ENCODE measurements at places on chromosomes 3 and 15.

- DNase-seq: no peak
Observed at GRCh38 chr3:188468662-188469061, 314.7 kb downstream of the LPP start.

DNA sequence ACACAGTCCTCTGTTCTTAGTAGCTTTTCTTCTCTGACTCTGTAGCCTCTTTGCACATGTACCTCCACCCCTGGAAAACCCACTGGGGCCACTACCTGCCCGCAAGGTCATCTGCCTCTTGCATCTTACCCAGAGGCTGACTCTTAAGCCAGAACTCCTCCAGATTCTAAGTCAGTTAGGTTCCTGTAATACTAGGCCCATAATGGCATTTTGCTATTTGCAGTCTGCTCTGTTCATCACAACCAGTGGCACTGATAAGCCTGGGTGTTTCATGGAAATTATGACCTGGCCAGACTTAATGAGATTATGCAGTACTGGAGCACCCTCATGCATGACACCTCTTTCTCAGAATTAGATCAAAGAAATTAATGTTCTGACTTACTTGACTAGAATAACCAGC, 31.7 kb upstream of the ATG7 start:
- no peak for DNase-seq

DNA sequence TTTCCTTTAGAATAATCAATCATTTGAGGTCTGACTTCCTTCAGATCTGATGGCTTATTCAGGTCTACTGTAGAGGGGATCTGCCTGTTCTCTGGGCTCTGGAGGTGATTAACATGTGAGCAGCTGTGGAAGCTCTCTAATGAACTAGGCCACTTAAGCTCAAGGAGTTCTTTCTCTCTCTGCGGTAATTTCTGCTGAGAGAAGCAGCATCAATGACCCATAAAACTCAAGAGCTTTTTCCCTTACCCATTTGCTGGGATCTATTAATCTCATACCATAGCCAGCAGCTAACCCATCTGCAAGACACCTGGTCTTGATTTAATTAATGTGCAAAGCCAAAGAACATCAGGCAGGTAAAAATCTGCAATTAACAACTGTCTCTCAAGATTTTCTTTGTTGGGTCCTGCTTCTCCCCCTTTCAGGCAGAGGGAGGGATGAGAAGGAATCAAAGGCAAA, 73.2 kb upstream of the DLG1 start:
- no peak for DNase-seq

- no peak for DNase-seq
Observed at GRCh38 chr3:65342084-65342683, 654.4 kb upstream of the ADAMTS9 start.

- DNase-seq: no peak
Observed at GRCh38 chr3:81823086-81823485, 61.6 kb upstream of the GBE1 start.

- DNase-seq: no peak
Observed at GRCh38 chr3:40267937-40268724, 41.4 kb upstream of the EIF1B start.

GRCh38 chr3:189941679-189942078, 179.0 kb downstream of the P3H2 start:
- no peak for DNase-seq

DNA sequence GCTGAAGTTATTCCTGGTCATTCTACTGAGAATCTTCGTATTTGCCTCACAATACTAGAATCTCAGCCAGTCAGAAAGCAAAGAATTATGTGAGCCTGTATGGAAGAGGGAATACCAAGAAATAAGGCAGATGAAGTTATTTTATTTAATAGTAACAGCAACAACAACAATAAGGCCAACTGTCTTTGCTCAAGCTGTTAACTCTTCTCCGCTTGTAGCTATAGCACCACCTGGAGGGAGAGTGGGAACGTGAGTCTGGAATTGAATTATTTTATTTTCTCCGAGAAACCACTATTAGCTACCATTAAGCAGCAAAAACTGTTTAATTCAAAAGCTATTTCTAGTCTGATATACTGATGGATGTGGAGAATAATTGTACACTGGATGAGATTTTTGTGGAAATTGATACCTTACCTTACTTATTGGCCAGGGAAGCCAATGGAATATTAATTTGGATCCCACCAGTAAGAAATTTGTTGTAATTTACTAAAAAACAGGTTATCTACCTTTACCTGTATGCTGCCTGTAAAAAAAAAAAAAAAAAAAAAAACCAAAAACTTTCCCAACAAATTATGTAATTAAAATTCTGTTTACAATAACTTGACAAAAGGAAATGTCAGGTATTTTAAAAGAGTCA, 50.1 kb downstream of the CALML4 start:
- no peak for DNase-seq

GRCh38 chr15:88693191-88693590, 54.4 kb downstream of the ISG20 start:
- DNase-seq: no peak

DNA sequence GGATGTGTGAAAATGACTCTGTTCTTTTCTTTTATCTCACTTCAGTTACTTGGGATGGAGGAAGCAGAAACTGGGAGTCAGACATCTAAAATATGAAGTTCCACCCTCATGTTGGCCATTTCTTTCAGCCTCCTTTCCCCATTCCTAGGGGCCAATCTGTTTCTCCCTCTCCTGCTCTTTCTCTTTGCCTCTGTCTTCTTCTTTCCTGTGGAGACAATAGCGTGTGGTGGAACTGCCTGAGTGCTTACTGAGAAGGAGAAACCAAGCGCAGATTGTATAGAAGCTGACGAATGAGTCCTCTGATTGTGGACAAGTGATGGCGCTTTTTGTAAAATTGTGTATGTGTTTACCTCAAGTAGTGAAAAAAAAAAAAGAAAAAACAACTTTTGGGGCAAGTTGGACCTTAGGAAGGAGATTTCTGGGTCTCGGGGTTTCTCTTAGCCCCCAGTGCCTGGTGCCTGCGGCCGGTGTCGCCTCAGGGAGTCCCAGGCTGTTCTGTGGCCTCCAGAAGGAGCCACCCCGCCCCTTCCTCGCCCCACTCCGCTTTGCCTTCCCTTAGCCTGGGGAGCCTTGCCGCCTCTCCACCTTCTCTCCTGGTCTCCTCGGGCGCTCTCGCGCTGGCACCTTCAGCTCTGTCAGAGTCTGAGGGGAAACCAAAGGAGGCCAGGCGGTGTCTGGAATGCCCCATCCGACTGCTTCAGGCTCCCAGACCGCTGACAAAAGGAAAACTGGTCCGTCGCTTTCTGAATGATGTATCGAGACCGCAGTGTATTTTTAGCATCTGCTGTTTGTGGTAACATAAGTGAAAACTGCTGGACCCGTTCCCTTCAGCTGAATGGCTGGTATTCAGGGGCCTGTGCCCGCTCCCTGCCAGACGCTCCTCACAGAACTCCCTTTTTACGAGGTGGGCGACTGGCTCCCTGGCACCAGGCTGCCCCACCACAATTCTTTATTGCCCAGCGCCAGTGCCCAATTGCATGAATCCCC, 30.1 kb downstream of the SCG5 start:
- no peak for DNase-seq

GRCh38 chr3:195886181-195887141, 21.9 kb downstream of the TNK2 start:
- DNase-seq: no peak

DNA sequence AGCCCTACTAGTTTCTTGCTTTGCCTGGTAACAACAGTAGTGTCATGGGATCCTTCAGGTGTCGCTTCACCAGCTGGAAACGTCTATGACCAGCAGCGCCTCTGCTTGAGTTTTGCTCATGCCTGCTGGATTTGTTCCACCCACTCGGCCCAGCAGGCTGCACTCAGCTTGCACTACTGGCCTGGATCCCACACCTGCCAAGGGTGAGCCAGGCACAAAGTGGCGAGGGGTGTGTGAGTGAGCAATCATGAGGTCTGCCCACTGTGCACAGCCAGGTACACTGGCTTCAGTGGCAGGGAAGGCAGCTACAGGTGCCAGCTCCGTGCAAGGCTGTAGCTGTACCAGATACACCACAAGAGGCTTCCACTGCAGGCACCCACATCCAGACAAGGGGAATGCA, 282.8 kb downstream of the UBE2E2 start:
- DNase-seq: no peak

GRCh38 chr3:70861234-70861633, 548.8 kb upstream of the MDFIC2 start:
- DNase-seq: no peak

DNA sequence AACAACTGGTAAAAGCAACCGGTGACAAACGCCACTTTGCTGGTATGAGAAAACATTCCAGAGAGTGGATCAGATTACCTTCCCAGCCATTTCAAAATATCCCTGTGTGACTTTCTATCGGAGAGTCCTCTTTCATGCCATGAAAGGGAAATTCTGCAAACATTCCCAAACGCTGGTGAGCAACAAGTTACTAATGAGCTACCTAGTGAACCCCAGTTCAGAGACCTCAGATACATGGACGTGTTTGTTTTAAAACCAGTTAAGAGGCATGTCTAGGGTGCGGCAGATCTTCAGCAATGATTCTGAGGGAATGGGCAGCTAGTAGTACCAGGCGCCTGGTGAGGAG, 418.2 kb upstream of the NR2F2 start:
- DNase-seq: no peak

GRCh38 chr15:67253549-67254237, 768 bp downstream of the AAGAB start:
- no peak for DNase-seq

- DNase-seq: no peak
Observed at GRCh38 chr15:89004726-89005030, 83.6 kb upstream of the ABHD2 start.

- DNase-seq: no peak
Observed at GRCh38 chr15:63420333-63420747, 38.7 kb upstream of the CA12 start.

DNA sequence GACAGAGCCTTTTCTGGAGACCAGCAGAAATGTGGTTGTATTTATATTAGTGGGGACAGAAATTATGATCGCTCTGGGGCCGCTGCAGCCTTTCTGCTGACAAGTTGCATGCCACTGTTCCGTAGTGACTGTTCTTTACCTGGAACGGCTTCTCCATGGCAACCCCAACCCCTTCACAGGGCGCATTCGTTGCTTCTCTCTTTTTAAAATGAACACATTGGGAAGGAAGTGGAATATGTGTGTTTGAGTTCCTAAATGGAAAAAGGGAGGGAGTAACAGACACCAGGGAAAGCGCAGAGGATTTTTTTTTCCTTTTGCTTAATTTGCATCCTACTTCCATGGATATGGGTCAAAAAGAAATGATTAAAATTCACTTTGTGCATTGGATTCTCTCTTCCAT, 482.0 kb upstream of the SUCLG2 start:
- no peak for DNase-seq

- no peak for DNase-seq
Observed at GRCh38 chr3:25872200-25872877, 82.4 kb downstream of the OXSM start.

DNA sequence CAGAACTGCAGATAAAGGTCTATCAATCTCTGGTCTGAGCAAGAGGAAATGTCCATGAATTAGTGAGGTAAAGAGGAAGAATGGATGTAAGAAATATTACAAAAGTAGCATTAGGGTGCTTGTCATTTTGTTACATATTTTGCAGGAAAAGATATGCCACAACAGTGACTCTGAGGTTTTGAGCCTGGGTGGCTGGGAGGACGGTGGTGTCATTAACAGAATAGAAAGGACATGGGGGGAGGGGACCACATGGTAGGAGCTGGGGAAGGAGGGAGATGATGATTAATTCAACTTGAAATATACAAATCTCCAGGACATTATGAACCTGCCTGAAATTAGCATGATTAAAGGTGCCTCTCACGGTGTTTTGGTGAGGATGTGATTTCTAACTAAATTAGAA, 245.5 kb upstream of the MDFIC2 start:
- no peak for DNase-seq

DNA sequence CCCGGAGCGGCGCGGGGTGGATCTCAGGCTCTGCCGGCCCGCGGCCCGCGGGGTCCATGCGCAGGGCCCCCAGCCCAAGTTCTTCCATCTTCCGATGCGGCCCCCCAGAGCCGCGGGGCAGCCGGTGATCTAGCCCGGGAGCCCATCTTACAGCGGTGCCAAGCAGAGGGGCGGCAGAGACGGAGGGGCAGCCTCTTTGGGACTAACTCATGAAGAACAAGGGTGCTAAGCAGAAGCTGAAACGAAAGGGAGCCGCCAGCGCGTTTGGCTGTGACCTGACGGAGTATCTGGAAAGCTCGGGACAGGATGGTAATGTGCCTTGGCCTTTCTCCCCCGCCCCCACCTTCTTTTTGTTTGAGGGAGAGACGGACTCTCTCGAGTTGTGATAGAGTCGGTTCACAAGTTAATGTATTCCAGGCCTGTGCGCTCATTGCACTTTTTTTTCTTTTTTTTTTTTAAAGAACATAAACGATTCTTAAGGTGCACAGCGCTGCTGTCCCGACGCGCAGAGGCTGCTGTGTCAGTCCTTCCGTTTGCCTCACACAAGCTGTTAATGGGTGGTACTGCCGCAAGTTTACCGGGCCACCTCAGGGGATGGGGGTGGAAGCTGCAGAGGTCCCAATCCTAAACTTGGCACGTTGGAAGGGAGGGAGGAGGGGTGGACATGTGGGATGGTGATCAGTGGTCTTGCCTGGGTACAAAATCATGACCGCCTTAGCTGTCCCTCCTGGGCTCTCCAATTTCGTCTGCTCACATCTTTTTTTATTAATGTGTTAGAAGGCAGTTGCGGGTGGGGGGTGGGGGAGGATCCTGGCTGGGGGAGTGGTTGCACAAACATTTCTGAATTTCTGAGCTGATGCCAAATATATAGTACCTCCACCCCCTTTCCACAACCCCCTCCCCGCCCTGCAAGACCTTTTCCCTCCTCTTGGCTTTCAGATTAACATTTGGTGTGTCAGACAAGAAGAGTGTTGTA, 801 bp downstream of the ARHGAP31 start:
- DNase-seq: peak; percentile 73

- no peak for DNase-seq
Observed at GRCh38 chr3:125602752-125603649, 7.7 kb upstream of the OSBPL11 start.

GRCh38 chr3:50292159-50293078, at the start of gene IFRD2:
IFRD2 (minus strand) TSS chr3:50292429; CDS start chr3:50292274, 155 bp downstream.
- DNase-seq: peak; percentile 92

- DNase-seq: no peak
Observed at GRCh38 chr3:45571969-45572368, 22.6 kb upstream of the LIMD1 start.

- DNase-seq: no peak
Observed at GRCh38 chr3:104846270-104846669, 520.4 kb upstream of the ALCAM start.

- no peak for DNase-seq
Observed at GRCh38 chr3:111750278-111750884, 108.7 kb upstream of the PHLDB2 start.

DNA sequence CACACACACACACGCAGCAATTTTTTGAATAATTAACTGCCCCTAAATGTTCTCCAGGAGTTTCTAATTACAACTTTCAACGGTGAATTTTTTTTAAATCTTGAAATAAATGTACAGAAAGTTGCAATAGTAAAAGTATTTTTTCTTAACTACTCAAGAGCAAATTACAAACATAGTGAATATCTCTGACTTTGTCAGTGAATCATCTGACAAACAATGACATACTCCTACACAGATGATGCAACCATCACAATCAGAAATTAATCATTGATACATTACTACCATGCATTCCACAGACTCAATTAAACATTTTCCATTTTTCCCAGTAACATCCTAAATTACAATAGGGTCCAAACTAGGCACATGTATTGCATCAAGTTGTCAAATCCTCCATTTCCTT, 597.3 kb downstream of the NAALADL2 start:
- DNase-seq: no peak

Measured in activated T-cell treated with anti-CD3 and anti-CD28 coated beads, Interleukin-2, amount 50 U/mL, for 1 hour (primary cell).